ENCODE measurements at places on chromosomes 4 and X. TPM values are rescaled to one million over a fixed set of nuclear protein-coding genes. Genes with fewer than 3 reads are reported as not detected.

The NXF2 gene
- total RNA-seq: not detected

The SLAIN2 gene
- total RNA-seq: 99.7 TPM

The GABRE gene
- total RNA-seq: 24.2 TPM

The MTM1 gene
- 8.4 TPM for total RNA-seq

The FHIP1A gene
- under 0.01 TPM for total RNA-seq

The FGA gene
- total RNA-seq: not detected

The FSTL5 gene
- 0.32 TPM for total RNA-seq

The SPANXB1 gene
- total RNA-seq: not detected

The SOWAHB gene
- total RNA-seq: under 0.01 TPM

The MAGEA4 gene
- not detected for total RNA-seq

The MAMLD1 gene
- total RNA-seq: 1.3 TPM

The TLR8 gene
- not detected for total RNA-seq

The PLAC8 gene
- not detected for total RNA-seq

DNA sequence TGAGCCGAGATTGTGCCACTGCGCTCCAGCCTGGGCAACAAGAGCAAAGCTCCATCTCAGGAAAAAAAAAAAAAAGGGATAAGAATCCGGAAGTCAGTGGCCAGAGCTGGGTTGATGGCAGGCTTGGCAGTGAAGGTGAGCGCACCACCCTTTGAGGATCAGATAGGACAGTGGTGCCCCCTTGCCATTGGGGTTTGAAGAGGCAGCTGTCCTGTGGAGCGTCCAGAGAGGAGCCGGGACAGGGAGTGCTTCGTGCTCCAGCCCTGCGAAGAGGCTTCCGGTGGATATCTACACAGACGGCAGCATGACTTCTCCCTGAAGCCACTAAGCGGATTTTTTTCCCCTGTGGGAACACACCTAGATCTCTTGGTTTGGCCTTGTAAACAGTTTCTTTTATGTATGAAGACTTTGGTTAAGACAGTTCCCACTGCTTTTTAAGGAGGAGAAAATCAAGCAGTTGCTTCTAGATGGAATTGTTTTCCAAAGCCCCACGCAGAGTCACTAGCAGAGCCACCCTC is 6.5 kb downstream of the TBC1D14 start:
- no peak for DNase-seq

DNA sequence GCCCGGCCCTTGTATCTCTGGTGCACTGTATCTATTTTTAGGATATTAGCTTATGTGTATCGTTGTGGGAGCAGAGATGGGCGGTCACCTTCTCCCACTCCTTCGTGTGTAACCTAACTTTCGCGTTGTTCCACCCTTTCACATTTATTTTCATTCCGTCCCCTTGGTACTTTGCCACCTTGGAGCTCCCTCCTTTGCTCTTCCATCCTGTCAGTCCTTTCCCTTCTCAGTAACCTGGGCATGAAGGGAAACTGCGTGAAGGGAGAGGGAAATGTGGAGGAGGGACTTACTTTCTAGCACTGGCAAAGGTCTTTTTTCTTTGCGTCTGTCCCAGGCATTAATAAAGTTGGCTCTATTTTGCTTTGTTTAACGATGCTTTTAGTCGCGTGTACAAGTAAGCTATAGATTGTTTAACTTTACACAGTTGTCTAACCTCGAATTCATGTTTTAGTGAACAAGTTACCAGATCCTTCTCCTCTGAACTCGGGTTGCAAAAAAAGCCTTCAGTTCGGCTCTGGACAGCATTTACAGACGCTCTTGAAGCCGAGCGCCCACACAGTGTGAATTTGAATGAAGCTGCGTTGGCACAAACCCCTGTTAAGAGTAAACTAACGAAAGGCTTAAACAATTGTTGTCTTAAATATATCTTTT is 3.9 kb downstream of the PCDH10 start:
- DNase-seq: no peak

DNA sequence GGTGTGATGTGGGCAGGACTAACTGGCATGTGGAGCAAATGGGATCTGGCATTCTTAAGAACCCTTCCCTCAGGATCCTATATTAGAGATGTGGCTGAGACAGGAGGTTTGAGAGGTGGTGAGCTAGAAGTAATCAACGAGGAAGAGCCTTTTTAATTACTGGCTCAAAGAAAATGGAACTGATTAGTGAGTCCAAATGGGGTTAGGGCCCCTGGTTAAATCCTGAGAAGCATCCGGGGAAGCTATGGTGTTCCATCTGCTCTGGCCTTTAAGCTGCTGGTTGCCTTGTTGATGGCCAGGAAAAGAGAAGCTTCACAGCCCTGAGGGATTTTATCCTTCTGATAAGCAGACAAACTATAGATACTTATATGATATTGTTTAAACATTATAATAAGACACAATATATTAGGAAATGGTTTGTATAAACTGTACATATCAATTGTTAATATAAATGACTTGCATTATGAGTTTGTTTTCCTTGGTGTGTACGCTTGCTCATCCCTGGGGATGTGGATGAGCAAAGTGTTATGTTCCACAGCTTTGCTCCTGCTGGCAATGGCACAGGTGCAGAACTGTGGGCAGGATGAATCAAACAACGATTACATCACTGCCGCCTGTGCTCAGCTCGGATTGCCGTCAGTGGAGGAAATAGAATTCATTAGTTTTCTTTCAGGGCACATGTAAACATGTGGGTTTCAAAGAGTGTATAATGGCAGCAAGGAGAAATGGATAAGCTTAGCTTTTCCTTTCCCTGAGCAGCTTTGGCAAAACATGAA is 328.6 kb upstream of the ARX start:
- no peak for DNase-seq

DNA sequence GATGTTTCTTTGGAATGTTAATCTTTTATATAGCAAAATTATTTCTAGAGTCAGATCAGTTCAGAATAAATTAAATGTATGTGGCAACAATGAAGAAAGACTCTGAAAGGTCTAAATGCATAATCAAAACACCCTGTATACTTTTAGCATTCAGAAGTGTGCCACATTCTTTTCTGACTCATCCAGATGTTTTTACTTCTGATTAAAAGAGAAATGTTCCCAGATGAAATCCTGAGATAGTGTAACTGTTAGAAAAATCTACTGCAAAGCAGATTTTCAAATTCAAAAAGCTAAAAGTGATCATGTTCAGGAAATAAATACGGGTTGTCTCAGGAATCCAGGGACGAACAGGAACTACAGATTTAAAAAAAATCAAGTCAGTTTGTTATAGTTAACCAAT is 241.4 kb downstream of the GRIA3 start:
- DNase-seq: no peak

- DNase-seq: no peak
Observed at GRCh38 chr4:41660352-41660751, 88.2 kb downstream of the PHOX2B start.

DNA sequence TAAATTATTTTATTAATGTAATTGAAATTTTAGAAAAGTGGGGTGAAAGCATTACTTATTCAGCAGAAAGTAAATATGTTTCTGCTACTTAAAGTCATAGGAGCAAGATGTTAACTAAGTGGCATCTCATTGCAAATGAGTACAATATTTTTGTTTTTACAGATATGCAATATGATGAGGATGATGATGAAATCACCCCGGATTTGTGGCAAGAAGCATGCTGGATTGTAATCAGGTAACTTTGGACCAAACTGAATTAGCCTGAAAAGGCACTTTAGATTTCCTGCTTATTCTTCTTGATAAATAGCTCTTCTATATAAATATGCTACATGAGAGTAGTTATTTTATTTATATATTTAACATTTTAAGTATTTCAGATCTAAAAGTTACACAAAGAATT is 7.5 kb downstream of the POLR2B start:
- DNase-seq: no peak

DNA sequence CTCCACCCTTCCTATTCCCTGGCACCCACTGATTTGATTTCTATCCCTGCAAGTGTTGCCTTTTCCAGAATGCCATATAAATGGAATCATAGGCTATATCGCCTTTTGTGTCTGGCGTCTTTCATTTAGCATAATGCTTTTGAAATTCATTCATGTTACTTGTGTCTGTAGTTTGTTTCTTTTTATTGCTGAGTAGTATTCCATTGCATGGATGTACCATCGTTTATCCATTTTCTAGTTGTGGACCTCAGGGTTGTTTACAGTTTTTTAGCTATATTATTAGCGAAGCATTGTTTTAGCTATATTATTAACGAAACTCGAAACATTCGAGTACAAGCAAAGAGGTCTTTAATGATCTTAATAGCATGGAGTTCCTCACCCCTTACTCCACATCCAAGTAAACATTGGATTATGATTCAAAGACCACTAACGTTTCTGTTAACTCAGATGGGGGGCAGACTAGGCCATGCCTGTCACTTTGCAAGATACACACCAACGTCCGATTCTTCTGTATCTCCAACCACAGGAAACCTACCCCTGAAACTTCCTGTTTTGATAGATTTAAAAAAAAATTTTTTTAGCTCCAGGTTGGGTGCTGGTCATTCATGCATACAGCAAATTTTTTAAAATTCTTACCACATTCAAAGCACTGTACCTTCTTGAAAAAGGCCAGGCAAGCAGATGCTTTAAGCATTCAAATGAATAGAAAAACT is 1.1 kb downstream of the DCK start:
- DNase-seq: no peak

- DNase-seq: no peak
Observed at GRCh38 chr4:116143198-116143597, 942.2 kb downstream of the TRAM1L1 start.

DNA sequence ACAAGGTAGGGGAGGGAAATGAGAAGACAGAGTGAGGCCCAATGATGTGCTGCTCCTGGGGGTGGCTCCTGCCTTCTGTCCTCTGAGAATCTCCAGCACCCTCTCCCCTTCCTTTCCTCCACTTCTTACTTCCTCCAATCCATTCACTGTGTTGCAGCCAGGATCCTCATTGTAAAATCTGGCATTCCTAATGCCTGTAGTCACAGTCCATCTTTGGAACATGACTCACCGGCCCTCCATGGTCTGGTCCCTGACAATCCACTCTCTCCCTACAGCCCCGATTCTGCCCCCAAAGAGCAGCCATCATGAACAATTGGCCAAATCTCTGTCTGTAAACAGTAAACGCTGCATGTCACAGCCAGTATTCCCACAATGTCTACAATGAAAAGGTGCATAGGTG is 72.9 kb downstream of the CLNK start:
- peak; percentile 79 for DNase-seq

DNA sequence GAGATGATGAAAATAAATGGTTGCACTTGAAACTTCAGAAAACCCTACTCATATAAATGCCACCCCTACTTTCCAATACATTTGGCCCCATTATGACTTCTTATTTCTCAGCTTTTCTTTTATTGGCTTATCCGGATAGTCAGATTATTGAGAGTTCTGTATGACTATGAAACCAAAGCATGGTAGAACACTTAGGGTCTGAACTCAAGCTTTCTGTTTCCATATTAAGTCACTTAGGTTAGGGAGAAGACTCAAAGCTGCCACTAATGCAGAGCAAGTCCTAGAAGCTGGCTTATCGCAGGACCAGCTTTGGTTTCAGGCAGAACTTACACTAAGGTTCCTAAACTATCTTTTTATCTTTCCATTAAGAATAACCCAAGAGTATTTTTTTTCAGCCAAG is 229.9 kb upstream of the CPEB2 start:
- no peak for DNase-seq

DNA sequence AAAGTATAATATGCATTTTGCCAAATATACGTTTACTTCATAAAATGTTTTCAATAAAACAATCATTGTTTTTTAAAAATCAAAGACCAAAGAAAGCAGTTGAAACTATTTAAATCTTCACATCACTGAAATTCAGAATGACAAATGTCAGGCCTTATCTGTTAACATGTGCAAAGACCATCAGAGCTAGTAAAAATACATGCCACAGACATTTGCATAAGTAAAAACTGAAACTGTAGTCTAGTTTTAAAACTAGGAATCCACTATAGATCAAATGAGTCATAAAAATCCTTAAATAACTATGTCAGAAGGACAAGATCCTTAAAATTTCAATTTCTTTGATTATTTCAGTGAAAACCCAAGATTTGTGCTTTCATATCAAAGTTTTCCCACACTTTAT is 24.8 kb downstream of the KLHL15 start:
- no peak for DNase-seq

GRCh38 chr4:52824603-52825459 is 37.3 kb upstream of the RASL11B start:
- peak; percentile 94 for DNase-seq

- no peak for DNase-seq
Observed at GRCh38 chr4:26424838-26425237, 65.4 kb downstream of the CCKAR start.

- peak; percentile 73 for DNase-seq
Observed at GRCh38 chr4:986879-987623, at the start of gene IDUA. Gene IDUA, plus strand, starts transcription at chr4:987044. Its CDS starts 41 bp downstream, at chr4:987085.

Measured in fibroblast of villous mesenchyme (primary cell).